ENCODE measurements at places on chromosomes 6 and 20.

- no peak for DNase-seq
Observed at GRCh38 chr20:46139908-46140482, 21.9 kb downstream of the CD40 start.

- no peak for DNase-seq
Observed at GRCh38 chr6:11700118-11700718, 78.4 kb downstream of the ADTRP start.

DNA sequence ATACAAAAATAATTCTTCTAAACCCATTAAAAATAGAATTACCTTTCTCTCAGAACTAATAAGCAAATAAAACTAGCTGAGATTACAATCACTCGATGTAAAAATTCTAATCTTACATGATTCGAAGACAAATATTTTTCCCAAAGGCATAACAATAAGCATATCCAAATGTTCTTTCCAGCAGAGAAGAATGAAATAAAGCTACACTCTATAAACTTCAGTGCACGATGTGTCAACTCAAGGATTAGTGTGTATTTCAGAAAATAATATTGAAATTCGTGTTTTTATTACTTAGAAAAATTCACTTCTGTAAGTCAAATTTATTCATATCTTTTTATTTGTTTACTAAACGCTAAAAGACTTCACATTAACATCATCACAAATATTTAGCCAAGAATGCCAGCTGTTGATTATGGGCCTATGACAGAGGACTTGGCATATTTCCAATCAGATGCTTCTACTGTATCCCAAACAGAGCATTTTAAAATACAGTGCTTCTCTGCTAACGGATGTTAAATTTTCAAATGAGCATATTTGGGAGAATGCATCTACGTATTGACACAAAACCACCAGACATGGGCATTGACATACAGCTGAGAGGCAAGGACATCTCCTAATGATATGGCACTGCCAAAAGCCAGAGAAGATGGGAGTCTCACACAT, 54.7 kb upstream of the PDE7B start:
- no peak for DNase-seq

DNA sequence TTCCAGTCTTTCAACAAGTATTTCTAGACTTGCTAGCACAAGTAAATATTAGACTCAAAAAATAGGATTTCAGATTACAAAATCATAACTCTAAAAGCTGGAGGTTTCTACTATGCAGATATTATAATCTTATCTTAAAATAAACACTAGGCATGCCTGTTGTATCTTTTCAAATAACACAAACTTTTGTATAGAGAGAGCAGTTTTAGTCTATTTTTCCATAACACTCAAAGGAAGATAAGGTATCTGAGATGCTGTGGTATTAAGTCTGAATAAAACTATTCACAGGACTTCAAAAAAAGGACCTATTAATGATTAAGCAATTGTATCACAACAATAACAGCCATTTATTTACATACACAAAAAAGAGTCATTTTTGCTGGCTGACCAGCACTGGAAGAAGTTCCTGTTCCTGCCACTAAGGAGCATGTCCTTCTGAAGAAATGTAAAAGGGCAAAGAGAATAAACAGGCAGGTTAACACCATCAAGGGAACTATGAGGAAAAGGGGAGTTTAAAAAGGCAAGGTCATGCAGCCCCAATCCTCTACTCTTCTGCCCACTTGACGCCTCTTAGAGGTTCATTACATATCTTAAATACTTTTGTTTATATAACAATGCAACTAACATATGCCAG, 39.4 kb downstream of the REPS1 start:
- DNase-seq: no peak

GRCh38 chr20:23144856-23145255, 58.7 kb upstream of the CD93 start:
- DNase-seq: no peak

DNA sequence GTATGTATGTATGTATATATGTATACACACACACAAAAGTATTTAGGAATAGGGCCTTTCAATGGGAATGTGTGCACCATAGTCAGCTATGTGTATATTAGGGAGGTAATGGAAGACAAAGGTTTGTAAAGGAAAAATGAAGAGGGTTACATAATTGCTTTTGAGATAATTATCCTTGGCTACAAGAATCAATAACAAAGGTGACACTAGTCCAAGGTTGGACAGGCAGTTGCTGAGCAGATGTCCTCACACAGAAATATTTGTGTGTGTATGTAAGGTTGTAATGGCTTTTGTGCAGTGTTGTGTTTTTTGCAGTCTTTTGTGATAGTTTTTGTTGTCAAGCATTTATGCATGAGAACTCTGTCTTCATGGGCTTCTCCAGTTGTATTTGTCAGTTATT, 157.9 kb upstream of the MARCKS start:
- DNase-seq: no peak

- DNase-seq: no peak
Observed at GRCh38 chr6:158286413-158286812, 25.9 kb upstream of the TULP4 start.

DNA sequence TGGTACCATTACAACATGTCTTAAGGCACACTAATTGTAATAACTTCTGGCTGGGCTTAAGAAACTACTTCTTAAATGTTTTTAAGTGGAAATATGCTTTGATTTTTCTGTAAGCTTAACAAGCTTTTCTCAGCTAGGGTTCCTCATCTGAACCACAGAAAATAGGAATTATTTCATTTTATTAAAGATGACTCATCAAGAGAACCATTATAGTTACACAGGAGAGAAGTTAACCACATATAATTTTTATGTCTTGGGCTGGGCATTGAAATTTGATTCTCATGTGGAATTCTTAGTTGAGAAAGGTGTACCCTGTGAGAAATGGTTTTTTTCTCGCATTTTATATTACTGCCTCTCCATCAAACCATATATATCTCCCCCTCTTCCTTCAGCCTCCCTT, 75.1 kb downstream of the QKI start:
- no peak for DNase-seq

DNA sequence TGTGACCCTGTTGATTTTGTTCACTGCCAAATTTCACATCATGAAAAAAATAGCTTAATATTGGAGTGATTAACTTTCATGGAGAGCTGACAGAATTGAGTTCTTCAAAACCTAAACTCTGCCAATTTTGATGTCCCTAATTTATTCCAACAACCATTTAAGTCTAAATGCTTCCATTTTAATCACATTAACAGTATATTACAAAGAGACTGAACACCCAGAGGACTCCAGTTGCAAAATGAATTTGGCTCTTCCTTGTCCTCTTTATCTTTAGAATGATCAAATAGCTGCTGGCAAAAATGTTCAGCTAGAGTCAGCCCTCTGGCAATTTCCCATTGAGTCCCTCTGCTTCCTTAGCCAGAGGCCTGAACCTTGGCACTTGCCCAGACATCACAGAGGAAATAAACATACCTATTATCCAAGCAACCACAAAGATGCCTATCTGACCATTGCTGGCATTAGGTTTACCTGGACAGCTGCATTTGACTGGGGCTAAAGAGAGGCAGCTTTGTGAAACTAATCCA, 299.0 kb upstream of the STXBP5 start:
- no peak for DNase-seq

DNA sequence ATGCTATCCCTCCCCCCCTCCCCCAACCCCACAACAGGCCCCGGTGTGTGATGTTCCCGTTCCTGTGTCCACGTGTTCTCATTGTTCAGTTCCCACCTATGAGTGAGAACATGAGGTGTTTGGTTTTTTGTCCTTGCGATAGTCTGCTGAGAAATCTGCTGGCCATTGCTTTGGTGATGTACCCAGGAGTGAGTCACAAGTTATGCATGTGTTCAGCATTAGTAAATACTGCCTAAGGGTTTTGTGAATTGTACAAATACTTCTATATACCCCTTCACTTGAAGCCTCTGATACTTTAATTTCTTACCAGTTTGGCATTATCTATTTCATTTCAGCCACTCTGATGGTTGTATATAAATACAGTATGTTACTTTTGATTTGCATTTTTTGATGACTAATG, 711.3 kb upstream of the GJE1 start:
- no peak for DNase-seq

Measured in activated gamma-delta T cell treated with anti-CD3 and anti-CD28 coated beads, Interleukin-2, amount 50 U/mL, for 16 hours (primary cell).